ENCODE measurements at places on chromosomes 2 and 18. TPM values are rescaled to one million over a fixed set of nuclear protein-coding genes. Genes with fewer than 3 reads are reported as not detected.

Gene APCDD1
- not detected for total RNA-seq

Gene ZDBF2
- 1.1 TPM for total RNA-seq

Gene COLEC11
- 0.62 TPM for total RNA-seq

Gene FAM161A
- total RNA-seq = 8.7 TPM

Gene SNTG2
- not detected for total RNA-seq

Gene GREB1L
- total RNA-seq = 2.2 TPM

Gene CNTNAP5
- not detected for total RNA-seq

Gene STEAP3
- total RNA-seq = 40.9 TPM

Gene RTP5
- total RNA-seq = not detected

Gene CASP10
- total RNA-seq = 2.5 TPM

Gene MAL
- total RNA-seq = not detected

Gene RND3
- 55.6 TPM for total RNA-seq

Gene TBR1
- 0.11 TPM for total RNA-seq

Gene THADA
- total RNA-seq = 28.2 TPM

Gene SH2D6
- total RNA-seq = 1.2 TPM

Gene TIGD1
- total RNA-seq = 4.7 TPM

Gene GCG
- total RNA-seq = not detected

Gene DNAJC5G
- not detected for total RNA-seq

Gene NETO1
- not detected for total RNA-seq

Gene LRRTM4
- total RNA-seq = not detected

Gene SLC4A3
- total RNA-seq = 2.9 TPM

Gene GRHL1
- total RNA-seq = 1.7 TPM

Gene TAF4B
- 5.3 TPM for total RNA-seq

Gene TMEM127
- 53.7 TPM for total RNA-seq
